ENCODE measurements at places on chromosomes 16 and 17. TPM values are rescaled to one million over a fixed set of nuclear protein-coding genes. Genes with fewer than 3 reads are reported as not detected.

DNA sequence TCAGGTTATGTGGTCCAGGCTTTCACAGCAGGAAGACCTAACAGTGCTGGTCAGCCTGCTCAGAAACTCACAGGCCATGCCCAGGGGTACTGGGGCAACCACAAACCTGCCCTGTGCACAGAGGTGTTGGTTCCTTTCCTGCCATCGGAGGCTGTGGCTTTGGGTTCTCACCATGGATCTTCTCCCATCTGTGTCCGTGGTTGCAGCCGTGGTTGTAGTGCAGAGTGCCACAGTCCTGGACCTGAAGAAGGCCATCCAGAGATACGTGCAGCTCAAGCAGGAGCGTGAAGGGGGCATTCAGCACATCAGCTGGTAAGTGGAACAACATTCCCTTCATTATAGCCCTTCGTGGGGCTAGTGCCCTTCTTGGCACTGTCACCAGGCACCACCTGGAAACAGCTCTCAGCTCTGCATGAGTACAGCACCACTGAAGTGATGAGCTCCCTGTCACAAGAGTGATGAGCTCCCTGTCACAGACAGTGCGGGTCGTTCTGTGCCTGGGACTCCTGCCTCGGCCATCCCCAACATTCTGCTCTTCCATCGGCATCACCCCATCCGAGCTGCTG lies 2.0 kb downstream of the SNRNP25 start:
- DNase-seq, result no peak

GRCh38 chr16:86725401-86725800 lies 147.1 kb downstream of the FOXL1 start:
- DNase-seq, result no peak

GRCh38 chr17:69067274-69068047 lies 6.7 kb upstream of the ABCA9 start:
- no peak for DNase-seq

DNA sequence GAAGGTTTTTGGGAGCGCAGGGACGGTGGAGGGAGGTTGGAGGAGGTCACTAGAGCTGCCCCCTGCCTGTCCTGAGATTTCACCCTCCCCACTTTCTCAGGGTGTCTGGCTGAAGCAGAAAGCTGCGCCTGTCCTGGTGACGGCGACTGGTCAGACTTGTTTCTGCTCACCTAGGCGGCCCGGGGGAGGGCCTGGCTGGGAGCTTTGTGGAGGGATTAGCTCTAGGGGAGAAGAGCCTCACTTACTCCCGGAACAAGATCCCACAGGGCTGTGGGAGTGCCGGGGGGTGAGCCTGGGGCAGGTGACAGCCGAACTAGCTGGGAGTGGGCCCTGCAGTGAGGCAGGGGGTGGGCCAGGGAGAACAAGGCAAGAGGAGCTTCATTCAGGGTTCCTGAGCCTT lies 11.5 kb downstream of the NHERF1 start:
- peak; percentile 85 for DNase-seq

GRCh38 chr16:75092777-75093176 lies 23.8 kb downstream of the LDHD start:
- no peak for DNase-seq

GRCh38 chr17:9331279-9332131 lies 244.1 kb downstream of the STX8 start:
- DNase-seq, result no peak

GRCh38 chr17:58112970-58113631 lies 29.9 kb downstream of the DYNLL2 start:
- DNase-seq, result peak; percentile 61

DNA sequence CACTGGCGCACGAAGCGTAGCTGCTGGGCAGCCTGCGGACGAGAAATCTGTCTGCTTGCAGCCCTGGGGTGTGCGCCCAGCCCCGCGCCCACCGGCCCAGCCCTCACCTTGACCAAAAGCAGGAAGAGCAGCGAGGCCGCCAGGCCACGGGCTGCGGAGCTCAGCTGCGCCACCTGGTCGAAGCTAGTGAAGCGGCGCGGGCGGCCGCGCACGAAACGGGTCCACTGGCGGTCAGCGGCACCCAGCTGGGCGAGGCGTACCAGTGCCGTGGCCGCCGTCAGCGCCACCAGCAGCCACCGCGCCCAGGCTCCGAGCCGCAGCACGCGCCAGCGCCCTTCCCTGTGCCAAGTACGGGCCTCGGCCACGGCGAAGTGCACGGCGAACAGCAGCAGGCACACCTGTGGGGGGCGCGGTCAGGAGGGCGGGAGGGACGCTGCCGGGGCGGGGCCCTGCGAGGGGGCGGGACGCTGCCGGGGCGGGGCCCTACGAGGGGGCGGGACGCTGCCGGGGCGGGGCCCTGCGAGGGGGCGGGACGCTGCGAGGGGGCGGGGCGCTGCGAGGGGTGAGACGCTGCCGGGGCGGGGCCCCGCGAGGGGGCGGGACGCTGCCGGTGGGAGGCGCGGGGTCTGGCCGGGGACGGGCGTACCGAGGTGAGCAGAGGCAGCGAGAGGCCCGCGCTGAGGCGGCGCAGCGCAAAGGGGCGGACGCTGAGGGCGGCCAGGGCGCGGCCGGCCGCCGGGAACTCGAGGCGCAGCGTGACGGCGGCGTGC lies 43.2 kb downstream of the TSC2 start:
- DNase-seq, result peak; percentile 98

GRCh38 chr17:77297693-77298666 lies 157.2 kb downstream of the SEC14L1 start:
- no peak for DNase-seq

- no peak for DNase-seq
These were observed 8.7 kb upstream of the SLC7A5 start for GRCh38 chr16:87877942-87878507.

DNA sequence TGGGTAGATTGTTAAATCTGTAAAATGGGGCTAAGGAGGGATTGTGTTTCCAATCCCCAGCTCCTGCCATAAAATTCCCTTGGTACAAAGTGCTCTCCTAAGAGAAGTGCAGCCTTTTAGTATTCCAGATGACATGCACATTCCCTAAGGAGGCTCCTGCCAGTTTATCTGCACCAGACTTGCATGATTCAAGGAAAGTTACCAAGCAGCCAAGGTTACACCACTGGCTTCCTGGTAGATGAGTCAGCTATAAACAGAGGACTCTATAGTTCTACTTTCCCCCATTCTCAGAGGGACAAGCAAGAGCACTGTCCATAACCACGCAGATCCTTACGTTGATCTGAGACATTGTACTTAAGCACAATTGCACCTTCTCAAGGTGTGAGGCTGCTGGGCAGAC lies 1.9 kb downstream of the CALB2 start:
- peak; percentile 49 for DNase-seq

DNA sequence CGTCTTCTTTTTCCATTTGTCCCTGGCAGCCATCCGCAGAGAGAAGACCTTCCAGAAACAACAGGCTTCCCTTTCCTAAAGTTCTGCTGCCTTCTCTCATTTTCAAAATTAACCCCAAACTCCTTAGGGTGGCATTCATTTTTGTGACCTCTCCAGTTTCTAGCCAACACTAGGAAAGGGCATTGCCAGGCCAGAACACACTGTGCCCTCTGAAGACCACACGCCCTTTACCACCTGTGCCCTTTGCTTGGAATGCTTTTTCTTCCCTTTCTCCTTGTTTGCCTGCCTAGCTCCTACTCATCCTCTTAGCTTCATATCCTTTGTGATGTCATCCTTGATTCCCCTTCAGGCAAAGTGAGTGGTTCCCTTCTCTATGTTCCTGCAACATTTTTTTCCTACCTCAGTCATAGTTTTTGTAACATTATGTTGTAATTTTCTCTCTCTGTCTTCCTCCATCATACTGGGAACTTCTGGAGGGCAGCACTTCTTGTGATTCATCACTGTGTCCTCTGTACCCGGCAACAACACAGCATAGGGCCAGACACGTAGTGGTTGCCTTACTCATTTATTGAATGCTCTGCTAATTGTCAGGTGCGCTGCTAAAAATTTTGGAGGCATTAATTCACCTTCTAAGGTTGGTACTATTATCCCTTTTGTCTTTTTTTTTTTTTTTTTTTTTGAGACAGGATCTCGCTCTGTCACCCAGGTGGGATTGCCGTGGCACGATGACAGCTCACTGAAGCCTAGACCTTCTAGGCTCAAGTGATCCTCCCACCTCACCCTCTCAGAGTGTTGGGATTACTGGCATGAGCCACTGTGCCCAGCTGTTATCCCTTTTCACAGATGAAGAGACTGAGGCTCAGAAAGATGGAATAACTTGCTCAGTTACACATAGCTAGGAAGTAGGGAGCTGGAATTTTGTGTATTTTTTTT lies 1.0 kb downstream of the KAT8 start:
- DNase-seq, result peak; percentile 92

GRCh38 chr17:78113804-78114785 lies 14.5 kb downstream of the TMC6 start:
- DNase-seq, result no peak

GRCh38 chr16:9098377-9099090 lies 7.1 kb downstream of the HAPSTR1 start:
- no peak for DNase-seq

- DNase-seq, result no peak
These were observed 107.7 kb upstream of the GPR139 start for GRCh38 chr16:20181416-20181815.

- DNase-seq, result no peak
These were observed 309 bp downstream of the DNAH2 start for GRCh38 chr17:7717756-7718350.

DNA sequence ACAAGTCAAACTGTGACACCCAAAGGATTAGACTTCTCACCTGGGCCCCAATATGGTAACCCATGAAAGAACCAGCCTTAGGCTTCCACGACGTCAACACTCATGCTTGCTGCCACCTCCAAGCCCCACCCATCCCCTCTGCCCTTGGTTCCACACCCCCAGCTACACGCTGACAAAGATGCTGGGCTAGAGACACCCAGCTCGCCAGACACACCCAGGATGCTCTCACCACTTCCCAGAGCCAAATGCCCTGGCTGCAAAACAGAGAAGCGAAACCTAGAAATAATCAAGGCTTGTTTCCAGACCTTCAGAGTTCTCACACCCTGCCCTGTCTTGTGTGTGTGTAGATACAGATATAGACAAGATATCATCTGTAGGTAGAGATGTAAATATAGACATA lies 26.0 kb upstream of the ADCY9 start:
- no peak for DNase-seq

DNA sequence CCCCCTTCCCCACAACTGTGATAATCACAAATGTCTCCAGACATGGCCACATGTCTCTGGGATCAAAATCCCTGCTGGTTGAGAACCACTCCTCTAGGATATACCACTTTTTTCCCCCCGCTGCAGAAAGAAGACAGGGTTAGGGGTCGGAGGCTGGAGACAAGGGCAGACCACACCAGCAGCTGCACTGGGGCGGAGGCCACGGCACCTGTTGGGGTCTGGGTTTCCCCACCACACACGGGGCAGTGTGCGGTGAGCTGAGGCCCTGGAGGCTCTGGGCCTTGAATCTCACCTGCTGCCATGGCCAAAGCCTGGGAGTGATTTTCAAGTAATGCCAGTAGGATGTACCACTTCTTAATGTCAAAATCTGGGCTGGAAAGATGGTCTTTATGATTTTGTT lies 320.5 kb downstream of the SNX29 start:
- no peak for DNase-seq

DNA sequence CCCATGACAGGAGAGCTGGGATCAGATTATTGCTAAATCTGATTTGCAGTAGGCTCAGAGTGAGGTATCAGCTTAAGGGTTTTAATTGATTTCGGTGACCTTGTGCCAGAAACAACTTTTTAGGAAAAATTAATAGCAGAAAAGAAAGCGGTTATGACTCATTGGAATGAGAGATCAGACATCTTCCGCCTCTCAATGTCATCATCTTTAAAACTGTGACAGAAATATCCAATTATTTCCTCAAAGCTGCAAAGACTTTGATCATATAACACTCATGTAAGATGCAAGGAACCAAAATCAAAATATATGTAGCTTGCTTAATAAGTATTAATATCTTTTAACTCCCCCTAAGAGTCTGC lies 190.1 kb upstream of the FOXF1 start:
- no peak for DNase-seq

DNA sequence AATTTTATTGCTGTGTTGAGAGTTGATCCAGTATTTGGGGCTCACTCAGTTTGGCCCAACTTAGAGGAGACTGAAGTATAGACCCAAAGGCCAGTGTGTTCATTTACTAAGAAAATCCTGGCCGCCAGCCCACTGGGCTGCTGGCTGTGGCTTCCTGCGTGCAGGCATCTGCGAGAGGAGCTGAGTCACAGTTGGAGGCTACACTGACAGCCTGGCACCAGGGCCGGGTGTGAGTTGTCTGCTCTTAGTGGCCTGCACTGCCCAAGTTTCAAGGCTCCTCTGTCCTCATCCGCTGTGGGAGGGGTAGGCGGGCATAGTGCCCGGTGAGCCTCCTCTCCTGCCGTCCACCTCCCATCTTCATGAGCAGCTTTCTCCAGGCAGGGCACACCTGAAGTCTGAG lies 54.2 kb downstream of the PLD6 start:
- no peak for DNase-seq

GRCh38 chr16:87801679-87802259 lies 36.0 kb upstream of the KLHDC4 start:
- no peak for DNase-seq

GRCh38 chr16:77869997-77870813 lies 81.8 kb downstream of the VAT1L start:
- no peak for DNase-seq

TMC8 gene
- 2.6 TPM for total RNA-seq

SCNN1G gene
- not detected for total RNA-seq

PROCA1 gene
- total RNA-seq, result 15.8 TPM

ZNF174 gene
- 13.2 TPM for total RNA-seq

PTX4 gene
- 0.39 TPM for total RNA-seq

KRTAP4-6 gene
- total RNA-seq, result not detected

SLC38A10 gene
- 127 TPM for total RNA-seq

IRX6 gene
- not detected for total RNA-seq

VASN gene
- total RNA-seq, result 49.8 TPM

CD300H gene
- not detected for total RNA-seq
